Lower leg skin (tissue), 4 donors: ENCODE measurements at places on chromosomes 1 and 21. TPM values are rescaled to one million over a fixed set of nuclear protein-coding genes. Genes with fewer than 3 reads are reported as not detected.

DNA sequence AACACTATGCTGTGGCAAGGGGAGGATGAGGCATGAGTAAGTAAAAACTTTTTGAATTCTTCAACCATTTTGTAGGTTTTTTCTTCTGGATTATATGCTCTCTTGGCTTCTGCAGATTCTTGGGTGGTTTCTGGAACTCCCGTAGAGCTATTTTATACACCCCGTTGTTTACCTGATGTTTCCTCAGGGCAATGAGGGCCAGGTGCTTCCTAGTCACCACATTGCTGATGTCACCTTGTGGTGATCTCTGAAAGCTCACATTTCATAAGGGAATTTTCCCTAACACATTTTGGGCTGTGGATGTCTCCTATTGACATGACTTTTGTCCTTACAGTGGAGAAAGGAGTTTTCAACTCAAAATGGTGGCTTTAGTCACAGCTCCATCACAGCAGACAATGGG, 356.6 kb downstream of the PLA2G4A start:
- DNase-seq = no peak

DNA sequence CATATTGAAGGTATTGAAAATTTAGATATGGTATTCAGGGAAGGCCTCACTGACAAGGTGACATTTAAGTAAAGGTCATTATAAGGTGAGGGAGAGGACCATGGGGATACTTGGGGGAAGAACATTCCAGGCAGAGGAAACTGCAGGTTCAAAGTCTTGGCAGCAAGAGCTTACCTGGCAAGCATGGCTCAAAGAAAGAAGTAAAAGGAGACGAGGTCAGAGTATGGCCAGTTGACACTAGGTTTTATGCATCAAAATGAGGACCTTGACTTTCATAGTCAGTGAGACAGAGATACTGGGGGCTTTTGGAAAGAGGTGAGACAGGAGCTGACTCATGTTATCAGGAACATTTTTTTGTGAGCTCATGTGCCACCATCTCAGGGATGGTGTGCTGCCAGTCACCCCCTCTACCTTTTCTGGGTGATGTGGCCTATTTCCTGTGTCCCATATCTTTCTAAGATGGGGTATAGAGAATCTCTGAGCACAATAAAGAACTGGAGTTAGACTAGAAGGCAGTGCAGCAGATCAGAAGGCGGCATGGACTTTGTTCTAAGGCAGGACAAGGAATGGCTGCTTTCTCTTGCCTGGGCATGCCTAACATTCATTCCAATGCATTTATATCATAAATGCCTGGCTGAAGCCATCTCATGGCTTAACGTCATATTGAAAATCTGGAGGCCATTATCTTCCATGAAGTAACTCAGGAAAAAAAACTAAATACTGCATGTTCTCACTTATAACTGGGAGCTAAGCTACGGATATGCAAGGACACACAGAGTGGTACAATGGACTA, 406.7 kb downstream of the NTNG1 start:
- no peak for DNase-seq

KCNC4 gene
- 7.4 TPM for total RNA-seq

GRCh38 chr1:100736324-100736723, 16.8 kb downstream of the VCAM1 start:
- DNase-seq = no peak

TARS2 gene
- 17.4 TPM for total RNA-seq

GBP4 gene
- total RNA-seq = 2.8 TPM

GRCh38 chr1:153583976-153584375, 18.3 kb upstream of the S100A2 start:
- no peak for DNase-seq

PRKAA2 gene
- 2.1 TPM for total RNA-seq

OR14K1 gene
- not detected for total RNA-seq

- no peak for DNase-seq
Observed at GRCh38 chr1:169318536-169319244, 48.9 kb downstream of the NME7 start.

OR6N1 gene
- total RNA-seq = not detected

ATP1A4 gene
- total RNA-seq = not detected

IL22RA1 gene
- total RNA-seq = 51.7 TPM

- no peak for DNase-seq
Observed at GRCh38 chr1:165056914-165057313, 299.6 kb downstream of the LMX1A start.

GRCh38 chr1:224380003-224380402, 23.3 kb downstream of the CNIH4 start:
- no peak for DNase-seq

DNA sequence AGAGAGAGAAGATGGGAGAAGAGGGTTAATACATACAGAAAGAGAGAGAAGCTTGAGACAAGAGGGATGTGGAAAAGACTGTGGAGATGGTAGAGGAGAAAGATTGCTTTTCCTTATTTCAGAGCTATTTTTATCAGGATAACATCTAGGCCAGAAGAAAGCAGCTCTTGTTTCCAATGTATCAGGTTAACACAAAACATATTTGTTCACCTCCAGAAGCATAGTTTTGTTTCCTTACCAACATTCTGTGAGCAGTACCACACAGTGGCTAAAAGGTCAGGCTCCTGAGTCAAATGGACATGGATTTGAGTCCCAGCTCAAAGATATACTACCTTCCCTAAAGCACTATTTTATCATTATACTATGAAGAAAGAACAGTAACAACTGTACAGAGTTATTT, 185.5 kb downstream of the DUSP10 start:
- DNase-seq = no peak

GRCh38 chr1:18045203-18045602, 62.4 kb upstream of the IGSF21 start:
- DNase-seq = no peak
